ENCODE measurements at places on chromosomes 2 and 18.

- DNase-seq, result no peak
Measured at GRCh38 chr2:309954-310510, 22.1 kb upstream of the ALKAL2 start.

- DNase-seq, result no peak
Measured at GRCh38 chr2:191521608-191522208, 156.2 kb upstream of the NABP1 start.

DNA sequence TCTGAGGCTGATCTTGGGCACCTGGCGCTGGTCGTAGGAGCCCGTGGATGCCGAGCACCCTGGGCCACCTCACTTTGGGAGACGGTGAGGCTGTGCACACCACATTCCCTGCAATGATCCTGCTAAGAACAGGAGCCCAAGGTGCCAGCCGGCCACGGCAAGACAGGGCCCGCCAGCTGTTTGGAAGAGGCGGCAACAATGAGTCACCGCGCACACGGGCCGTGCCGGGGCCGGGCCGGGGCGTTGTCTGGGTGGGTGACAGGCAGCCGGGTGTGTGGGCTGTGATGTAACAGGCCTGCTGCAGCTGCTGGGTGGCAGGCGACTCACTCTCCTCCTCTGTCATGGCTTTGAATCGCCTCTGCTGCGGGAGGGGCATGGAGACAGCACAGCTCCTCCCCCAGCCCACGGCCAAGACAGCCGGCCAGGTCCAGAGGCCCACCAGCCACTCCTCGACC lies 49.7 kb upstream of the ODC1 start:
- peak; percentile 43 for DNase-seq

GRCh38 chr18:58952858-58953257 lies 88.2 kb downstream of the ZNF532 start:
- no peak for DNase-seq

DNA sequence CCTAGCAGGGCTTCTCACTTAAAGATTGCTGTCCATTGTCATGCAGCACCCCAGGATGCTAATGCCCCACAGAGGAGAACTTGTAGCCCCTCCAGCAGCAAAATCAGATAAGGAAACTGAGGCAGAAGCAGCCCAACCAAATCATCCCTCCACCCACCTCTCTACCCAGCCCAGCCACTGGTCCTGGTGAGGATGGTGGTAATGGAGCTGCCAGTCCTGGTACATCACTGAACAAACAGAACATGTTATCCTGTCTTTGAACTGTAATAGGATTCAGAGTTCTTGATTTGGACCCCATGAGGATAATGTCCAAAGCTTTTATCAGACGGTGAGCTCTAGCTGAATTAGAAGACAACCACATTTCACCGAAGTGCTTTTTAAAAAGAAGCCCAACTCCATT lies 113.2 kb downstream of the MRO start:
- no peak for DNase-seq

DNA sequence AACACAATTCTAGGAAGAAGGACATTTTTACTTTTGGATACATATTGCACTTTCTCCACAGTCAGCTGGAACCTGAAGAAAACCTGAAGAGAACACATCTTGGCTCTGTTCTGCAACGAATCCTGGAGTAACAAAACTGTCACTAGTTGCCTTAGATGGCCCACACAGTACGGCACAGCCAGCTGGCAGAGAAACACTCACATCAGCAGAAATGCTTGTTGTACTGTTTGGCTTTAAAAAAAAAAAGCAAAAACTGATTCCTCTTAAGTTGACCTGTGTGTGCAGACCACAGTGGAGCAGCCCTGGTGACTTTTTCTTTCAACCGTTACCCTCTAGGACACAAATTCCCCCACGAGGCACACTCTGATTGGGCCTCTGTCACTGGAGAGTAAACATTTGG lies 152.3 kb upstream of the TWIST2 start:
- no peak for DNase-seq

DNA sequence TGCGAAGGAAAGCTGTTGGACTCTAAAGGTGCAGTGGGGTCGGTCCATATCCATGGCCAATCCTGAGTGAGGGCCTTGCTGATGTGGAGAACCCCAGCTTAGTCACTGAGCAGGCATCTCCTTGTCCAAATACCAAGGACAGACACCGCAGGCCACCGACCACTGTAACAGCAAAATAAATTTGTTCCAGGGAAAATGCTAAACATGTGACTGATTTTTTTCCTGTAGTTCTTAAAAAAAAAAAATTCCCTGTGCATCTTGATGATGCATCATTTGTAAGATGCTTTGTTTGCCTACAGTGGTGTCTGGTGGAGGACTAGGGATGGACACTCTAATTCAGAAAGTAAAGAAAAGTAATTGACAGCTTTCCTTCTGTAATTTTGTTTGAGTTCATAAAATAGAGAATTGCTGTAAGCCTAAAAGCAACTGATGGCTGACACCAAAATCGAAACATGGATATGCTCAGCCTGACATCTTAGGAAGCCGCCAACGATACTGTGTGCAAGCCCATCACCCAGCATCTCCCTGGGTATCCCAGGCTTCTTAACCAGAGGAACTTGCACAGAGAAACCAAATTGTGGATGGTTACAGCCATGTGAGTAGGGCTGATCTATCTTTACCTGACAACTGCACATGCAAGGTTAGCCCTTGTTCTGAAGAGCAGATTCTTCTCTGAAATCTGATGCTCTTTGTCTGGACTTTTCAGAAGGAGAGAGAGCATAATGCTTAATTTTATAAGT lies 188.6 kb downstream of the ARL4C start:
- DNase-seq, result no peak

- no peak for DNase-seq
Measured at GRCh38 chr2:105869341-105869740, 124.6 kb downstream of the NCK2 start.

DNA sequence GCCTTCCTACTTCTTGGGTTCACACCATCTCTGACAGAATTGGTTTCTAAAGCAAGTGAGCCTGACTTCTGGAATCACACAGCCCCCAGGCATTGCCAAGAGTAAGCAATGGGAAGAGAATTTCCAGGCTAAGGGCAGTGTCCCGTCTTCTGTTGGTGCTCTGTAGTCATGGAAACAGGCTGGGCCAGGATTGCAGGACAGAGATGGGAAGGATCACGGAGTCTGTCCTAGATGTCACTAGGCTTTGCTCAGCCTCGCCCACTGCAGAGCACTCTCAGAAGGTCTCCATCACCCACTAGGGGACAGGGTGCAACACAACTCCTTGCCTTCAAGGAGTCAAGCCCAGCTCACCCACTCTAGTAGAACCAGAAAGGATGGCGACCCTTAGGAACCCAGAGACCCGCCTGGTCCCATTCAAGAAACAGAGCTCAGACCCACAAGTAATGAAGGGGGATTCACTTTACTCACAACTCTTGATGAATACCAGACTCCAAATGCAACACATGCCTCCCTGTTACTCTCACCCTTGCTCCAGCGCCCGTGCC lies 48.6 kb upstream of the TEX51 start:
- no peak for DNase-seq

DNA sequence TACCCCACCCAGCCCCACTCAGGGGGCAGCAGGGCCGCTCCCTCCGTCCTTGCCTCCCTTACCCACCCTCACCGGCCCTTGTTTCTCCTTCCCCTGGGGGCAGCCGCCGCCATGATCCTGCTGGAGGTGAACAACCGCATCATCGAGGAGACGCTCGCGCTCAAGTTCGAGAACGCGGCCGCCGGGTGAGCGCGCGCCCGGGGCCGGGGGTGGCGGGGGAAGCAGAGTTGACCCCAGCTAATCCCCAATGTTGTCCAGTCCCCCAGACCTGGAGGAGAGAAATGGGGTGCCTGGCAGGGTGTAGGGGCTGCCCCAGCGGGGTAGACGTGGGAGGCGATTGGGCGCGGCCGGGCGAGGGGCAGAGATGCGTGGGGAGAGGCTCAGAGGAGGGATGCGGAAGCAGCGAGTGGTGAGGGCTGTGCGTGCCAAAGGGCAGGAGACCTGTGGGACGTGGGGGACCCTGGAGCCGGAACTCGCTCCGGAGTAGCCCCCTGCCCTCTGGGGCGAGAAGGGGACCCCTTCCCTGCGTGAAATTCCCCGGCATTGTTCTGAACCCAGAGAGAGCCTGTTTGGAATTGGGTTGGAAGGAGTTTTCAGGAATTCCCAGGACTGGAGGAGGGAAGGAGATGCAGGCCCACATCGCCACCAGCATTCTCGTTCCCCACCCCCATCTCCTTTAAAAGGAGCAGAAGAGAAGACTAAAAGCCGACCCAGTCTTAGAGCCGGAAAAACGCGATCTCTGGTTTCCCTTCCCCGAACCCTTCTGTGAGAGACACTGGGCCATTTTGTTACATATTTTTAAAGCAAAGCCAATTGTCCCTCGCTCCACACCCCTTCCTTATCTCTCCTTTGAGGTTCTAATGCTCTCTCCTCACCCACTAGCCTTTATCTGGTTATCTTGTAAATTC lies 625 bp downstream of the ARPC2 start:
- no peak for DNase-seq

- DNase-seq, result no peak
Measured at GRCh38 chr2:239811111-239811781, 213.9 kb downstream of the NDUFA10 start.

DNA sequence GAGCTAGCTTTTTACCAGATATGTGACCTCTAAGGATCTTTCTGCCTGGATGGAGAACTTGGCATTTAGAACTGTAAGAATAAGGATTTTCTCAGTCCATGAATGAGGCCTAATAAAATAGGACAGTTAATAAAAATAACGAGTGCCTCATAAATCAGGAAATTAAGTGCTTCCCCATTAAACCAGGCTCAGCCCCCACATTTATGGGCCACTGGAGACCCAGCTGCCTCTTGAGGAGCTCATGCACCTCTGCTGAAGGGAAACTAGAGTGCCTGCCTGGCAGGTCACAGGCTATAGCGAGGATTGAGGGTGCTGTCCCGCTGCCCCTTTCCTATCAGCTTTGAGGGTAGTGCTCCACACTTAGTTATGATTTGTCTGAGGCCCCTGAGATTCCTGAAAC lies 158.0 kb downstream of the ALK start:
- peak; percentile 94 for DNase-seq

GRCh38 chr2:18966131-18966530 lies 376.8 kb upstream of the NT5C1B start:
- no peak for DNase-seq

DNA sequence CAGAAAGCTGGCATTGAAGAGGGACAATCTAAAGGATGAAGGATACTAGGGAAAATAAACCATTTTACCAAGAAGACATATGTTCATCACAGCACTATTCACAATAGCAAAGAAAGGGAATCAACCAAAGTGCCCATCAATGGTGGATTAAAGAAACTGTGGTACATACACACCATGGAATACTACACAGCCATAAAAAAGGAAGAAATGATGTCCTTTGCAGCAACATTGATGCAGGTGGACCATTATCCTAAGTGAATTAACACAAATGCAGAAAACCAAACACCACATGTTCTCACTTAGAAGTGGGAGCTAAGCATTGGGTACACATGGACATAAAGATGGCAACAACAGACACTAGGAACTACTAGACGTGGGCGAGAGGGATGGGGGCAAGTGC lies 7.2 kb upstream of the MFF start:
- no peak for DNase-seq

DNA sequence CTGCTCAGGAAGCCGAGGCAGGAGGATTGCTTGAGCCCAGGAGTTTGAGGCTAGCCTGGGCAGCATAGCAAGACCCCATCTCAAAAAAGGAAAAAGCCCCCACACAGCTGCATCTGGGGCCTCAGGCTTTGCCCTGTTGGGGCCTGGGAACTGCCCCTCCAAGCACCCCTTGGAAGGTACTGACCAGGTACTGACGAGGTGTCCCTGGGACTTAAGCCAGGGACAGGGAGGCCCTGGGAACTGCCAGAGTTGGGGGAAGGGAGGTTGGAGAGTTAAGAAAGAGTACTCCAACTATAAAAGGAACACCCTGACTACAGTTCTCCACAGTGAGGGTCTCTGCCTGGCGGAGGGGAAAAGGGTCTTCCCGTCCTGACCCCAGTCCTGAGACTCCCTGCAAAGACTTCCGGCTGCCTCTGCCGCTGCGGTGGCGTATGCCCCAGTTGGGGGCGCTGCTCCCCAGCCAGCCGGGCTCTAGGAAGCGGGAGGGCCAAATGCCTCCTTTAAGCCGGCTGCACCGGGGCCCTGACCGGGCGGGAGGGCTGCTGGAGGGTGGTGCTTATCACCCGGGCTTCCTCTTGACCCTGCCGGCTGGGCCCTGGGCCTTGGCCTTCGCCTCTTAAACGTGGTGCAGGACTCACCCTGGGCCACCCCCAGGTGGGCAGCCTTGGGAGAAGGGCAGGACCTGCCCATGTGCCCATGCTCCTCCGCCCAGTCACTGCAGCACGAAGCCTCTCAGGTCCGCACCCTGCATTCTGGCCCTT lies 12.8 kb downstream of the SLC30A3 start:
- no peak for DNase-seq

GRCh38 chr2:85085563-85085962 lies 47.6 kb upstream of the TCF7L1 start:
- DNase-seq, result no peak

DNA sequence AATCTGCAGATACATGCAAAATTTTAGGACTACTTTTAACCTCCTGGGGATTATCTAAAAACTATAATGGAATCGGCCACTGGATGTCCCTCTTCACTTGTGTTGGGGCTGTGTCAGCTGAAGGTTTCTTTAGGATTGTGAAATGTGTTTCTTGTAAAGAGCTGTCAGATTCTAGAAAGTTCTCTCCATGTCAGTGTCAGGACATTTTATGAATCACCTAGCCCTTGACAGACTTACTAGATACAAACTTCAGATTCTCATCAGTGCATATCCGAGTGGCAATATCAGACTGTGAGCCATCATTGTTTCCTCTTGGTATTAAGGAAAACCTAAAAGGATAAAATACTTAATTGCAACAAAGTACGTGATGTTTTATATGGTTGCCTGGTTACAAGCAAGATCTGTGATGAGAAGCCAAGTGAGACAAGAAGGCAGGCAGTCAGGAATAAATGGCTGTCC lies 107.3 kb downstream of the CPS1 start:
- no peak for DNase-seq

DNA sequence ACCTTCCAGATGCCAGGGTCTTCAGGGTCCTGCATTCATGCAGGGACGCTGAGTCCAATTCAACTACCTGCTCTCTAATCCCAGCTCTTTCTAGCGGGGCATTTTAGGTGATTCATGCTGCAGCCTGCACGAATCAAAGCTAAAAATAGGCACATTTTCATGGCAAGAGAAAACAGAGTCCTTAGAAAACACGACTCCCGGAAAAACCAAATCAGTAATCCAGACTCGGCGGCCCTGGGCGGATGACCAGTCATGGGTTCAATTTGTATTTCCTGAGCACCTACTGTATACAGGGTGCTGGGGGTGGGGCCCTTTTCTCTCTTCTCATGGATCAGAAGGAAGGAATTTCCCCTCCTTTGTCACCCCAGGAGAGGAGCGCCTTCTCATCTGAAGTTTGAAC lies 64.4 kb downstream of the LONRF2 start:
- DNase-seq, result no peak

All from DMS79 (cell line).